ENCODE measurements at places on chromosomes 13 and 19.

- DNase-seq: no peak
Measured at GRCh38 chr19:11416346-11417052, 2.6 kb downstream of the RGL3 start.

GRCh38 chr13:66849706-66850105 is 380.4 kb downstream of the PCDH9 start:
- DNase-seq: no peak

DNA sequence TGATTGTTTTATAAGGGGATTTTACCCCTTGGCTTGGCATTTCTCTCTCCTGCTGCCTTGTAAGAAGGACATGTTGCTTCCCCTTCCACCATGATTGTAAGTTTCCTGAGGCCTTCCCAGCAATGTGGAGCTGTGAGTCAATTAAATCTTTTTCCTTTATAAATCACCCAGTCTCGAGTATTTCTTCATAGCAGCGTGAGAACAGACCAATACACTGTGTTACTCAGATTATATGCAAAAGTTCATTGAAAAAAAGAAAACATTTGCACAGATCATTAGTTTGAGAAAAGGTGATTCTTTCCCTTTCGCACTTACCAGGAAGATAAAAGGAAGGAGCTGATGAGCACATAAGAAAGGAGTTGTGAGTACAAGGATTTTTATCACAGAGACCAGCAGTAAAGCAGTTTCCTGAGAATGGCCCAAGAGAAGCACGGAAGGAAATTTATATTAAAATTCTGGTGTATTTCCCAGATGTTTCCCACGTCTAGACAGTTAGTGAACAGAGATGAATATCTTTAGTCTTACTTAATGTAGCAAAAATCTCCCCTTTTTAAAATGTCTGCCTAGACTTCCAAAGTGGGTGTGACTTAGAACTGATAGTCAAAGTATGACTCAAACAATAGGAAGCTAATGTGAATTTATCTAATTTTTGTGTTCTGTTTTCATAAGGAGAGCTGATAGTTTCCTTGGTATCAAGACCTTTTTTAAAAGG is 431.8 kb upstream of the SGCG start:
- no peak for DNase-seq

GRCh38 chr19:45104658-45105349 is 11.8 kb downstream of the PPP1R37 start:
- DNase-seq: no peak

DNA sequence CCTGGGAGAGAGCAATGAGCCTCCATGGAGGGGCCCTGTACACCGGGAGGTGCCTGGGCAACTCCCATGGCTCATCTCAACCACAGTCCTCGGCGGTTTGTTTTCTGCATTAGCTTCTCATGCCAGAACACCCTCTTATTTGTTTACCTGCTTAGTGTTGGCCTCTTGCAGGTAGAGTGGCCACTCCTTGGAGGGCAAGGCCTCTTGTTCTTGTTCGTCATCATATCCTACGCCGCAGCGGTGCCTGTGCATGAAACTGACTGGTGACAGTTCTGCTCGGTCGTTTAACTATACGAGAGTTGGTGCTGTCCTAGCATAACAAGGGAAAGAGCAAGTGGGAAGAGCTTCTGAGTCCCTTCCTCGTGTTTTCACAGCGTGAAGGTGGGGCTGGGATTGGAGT is 40.5 kb upstream of the RNF113B start:
- no peak for DNase-seq

GRCh38 chr13:28601581-28601980 is 57.3 kb upstream of the POMP start:
- no peak for DNase-seq

DNA sequence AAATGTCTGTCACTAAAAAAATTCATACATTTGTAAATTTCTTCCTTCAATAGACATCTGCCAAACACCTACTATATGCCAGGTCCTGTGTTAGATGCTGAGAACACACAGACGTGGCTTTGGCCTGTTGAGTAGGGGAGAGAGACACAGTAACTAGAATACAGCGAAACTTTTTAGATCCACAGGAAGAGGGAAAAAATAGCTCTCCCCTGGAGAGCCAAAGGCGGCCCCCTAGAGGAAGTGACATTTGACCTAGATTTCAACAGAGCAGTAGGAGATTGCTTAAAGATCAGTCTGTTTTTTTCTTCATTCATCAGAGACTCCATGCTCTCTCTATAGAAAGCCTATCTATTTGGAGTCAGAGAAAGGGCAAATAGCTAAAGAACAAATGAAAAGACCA is 11.3 kb downstream of the LCP1 start:
- DNase-seq: no peak

DNA sequence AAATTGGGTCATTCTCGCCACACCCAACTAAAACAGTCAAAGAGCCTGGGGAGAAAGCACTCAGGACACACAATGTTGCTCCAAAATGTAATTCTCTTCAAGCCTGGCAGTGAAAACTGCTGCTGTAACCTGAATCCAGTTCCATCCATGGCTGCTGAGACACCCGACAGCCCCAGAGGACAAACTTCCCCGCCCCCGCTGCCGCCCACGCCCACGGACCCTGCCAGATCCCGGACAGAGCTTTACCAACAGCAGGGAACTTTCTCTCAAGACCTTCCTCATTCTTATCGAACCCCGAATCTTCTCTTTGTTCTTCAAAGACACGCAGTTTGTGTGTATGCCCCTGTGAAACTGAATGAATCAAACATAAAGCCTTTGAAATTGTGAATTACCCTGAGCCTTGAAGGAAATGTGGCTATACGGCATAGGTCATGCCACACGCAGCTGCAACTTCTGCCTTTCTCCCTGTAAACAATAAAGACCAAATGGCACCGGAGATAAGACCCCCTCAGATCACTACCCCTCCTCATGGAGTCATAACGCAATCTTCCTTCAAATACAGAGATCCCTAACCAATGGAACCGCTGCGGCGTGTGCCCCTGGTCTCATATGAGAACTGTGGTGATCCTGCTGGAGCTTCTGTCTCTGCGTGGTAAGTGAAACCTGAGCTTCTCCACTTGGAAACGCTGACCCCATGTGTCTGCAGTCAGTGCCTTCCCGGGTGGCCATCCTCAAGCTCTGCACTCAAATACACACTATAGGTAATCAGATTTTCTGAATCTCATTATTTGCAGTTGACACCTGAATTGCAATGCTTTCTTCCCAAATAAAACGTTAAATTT is 4.8 kb upstream of the LAMP1 start:
- DNase-seq: no peak

GRCh38 chr13:43303033-43303729 is 279.8 kb downstream of the DNAJC15 start:
- peak; percentile 70 for DNase-seq

GRCh38 chr13:35736876-35737275 is 260.4 kb upstream of the MAB21L1 start:
- DNase-seq: no peak

DNA sequence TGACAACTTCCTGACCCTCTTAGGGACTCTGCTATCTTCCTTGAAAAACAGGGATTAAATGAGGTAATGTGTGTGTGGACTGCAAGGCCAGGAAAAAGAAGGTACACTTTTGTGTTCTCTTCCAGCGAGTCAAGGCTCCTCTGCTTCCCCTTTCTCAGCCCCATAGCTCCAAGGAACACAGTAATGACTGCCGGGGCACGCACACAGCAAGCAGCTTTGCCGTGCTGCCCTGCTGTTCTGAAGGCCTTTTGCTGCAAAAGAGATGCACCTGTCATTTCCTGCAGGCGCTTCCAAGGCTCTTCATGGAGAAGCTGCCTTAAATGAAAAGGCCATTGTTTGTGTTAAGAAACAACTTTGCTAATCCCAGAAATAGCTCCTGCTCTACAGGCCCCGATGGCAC is 84.6 kb downstream of the CYSLTR2 start:
- peak; percentile 32 for DNase-seq

DNA sequence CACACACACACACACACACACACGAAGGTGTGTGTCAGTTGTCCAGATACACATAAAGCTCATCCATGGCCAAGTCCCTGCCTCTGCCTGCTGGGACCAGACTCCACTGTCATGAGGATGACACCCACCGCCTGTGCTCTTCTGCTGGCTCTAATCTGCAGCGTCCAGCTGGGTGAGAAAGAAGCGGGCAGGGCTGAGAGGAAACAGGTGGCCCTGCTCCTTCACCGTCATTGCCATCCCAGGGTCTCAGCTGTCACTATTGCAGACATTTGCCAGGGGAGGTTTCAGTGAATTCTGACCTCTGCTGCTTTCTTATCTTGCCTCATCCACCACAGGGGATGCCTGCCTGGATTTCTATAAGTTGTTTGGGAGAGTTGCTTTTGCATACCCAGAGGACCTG is 31.4 kb downstream of the SCGB2B2 start:
- no peak for DNase-seq

- DNase-seq: no peak
Measured at GRCh38 chr13:112900691-112901091, 68.3 kb upstream of the MCF2L start.

- DNase-seq: peak; percentile 93
Measured at GRCh38 chr19:18697680-18698079, 14.2 kb downstream of the CRTC1 start.

GRCh38 chr13:53560556-53560955 is 531.9 kb downstream of the OLFM4 start:
- DNase-seq: no peak

- no peak for DNase-seq
Measured at GRCh38 chr13:84641491-84641890, 759.2 kb upstream of the SLITRK1 start.

DNA sequence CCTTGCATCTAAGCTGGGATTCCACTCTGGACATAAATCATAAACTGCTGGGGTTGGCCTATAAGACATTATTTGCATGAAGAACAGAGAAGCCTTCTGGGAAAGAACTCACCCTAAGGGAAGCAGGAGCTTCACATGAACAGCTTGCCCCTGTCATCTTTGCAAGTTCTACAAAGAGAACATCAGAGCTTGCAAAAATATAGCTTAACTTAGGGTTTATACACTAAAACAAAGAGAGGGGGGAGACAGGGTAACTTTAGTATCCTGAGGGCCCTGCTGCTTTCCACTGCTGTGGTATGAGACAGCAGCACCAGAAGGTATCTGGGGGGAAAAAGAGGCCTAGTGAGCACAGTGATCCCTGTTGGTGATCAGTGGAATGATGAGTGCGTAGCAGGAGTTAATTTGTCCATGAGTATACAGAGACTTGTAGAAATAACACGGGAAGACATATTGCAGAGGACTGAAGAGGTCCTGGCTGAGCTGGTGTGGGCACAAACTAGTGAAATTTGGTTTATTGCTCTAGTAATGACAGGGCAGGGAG is 116.1 kb upstream of the TSC22D1 start:
- DNase-seq: no peak

DNA sequence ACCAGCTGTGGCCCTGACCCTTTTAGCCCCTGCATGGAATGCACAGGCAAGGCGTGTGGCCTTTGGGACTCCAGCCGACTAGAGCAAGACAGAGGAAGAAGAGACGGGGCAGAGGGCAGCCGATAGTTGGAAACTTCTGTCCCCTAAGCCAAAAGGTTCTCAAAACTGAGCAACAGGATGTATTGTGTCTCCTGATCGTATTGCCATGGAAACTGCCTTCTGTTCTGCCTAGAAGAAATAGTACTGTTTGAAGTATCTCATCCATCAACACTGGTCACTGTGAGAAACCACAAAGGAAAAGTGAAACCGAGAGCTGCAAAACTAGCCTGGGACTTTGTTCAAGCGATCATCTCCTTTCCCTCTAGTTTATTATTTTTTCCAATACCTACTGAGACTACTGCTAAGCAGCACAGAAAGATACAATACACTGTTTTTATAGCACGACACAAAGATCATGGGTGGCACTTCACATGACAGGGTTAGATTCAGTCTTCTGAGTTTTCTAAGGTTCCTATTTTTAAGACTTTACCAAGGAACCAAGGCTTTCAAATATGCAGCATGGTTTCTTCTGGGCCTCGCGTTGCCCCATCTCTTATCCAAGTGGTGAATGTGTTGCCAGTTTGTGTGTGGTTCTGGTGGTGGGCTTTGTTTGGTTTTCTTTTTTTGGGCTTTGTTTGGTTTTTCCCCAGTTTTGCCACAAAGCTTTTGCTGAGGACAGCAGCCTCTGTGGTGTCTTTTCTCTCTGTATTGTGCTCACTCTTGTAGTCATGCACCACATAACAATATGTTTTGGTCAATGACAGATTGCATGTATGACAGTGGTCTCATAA is 49.3 kb upstream of the GPR183 start:
- DNase-seq: peak; percentile 73

DNA sequence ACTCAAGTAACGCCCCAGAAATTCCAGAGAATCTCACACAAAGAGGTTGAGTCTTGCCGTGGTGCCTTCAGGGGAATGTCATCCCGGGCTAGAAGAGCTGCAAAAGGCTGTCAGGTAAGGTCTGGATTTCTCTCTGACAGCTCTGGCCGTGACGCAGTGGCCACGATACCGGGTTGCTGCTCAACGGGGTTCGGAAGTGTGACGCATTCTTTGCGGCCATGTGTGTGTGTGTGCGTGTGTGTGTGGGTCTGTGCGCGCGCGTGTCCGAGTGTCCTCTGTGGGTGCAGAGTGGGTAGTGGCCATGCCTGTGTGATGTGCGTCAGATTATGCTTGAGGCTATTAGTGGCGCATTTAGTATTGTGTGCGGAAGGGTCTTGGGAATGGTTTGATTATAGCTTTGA is 306 bp downstream of the ZNF540 start:
- DNase-seq: no peak

GRCh38 chr13:103695320-103695719 is 629.1 kb upstream of the SLC10A2 start:
- DNase-seq: no peak

GRCh38 chr13:99265162-99265800 is 7.1 kb upstream of the GPR18 start:
- DNase-seq: no peak

DNA sequence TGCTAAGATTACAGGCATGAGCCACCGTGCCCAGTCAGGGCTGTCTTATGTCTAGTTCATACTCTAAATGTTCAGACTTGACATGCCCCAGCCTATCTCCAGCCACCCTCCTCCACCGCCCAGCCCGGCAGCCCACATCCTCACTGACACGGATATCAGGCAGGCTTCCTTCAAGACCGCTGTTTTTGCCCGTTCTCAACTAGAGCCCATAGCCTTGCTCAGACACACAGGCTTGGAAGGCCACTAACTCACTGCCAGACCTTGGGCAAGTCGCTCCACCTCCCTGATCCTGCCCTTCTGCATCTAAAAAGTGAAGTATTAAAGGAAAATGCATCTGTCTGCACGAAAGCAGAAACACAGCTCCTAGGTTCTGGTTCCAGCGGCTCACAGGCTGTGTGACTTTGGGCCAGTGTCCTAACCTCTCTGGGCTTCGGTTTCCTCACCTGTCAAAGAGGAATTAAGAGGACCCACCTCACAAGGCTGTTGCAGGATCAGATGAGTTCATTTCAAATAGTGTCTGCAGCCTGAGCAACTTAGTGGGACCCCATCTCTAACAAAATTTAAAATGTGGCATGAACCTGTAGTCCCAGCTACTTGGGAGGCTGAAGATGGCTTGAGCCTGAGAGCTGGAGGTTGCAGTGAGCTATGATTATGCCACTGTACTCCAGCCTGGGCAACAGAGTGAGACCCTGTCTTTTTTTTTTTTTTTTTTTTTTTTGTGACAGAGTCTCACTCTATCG is 14.5 kb upstream of the CERS4 start:
- DNase-seq: no peak

GRCh38 chr13:35210261-35210660 is 266.2 kb downstream of the MAB21L1 start:
- DNase-seq: no peak

- DNase-seq: peak; percentile 80
Measured at GRCh38 chr13:30466841-30467252, 1.1 kb upstream of the HMGB1 start.
